ENCODE measurements at places on chromosomes 12 and 14. TPM values are rescaled to one million over a fixed set of nuclear protein-coding genes. Genes with fewer than 3 reads are reported as not detected.

Gene AP1G2
- total RNA-seq: 15.5 TPM

Gene GNPNAT1
- total RNA-seq: 5.2 TPM

Gene ACVRL1
- 49.6 TPM for total RNA-seq

Gene ACSM4
- not detected for total RNA-seq

Gene PCED1B
- 0.89 TPM for total RNA-seq

Gene NEDD8
- total RNA-seq: 218 TPM

Gene LRRC10
- 39.2 TPM for total RNA-seq

Gene LUM
- 54.9 TPM for total RNA-seq

Gene NRL
- 1.8 TPM for total RNA-seq

Gene STAT6
- 58.3 TPM for total RNA-seq

Gene TAS2R31
- total RNA-seq: 0.41 TPM

GRCh38 chr12:46814143-46814542, 11.7 kb downstream of the SLC38A4 start:
- no peak for DNase-seq

DNA sequence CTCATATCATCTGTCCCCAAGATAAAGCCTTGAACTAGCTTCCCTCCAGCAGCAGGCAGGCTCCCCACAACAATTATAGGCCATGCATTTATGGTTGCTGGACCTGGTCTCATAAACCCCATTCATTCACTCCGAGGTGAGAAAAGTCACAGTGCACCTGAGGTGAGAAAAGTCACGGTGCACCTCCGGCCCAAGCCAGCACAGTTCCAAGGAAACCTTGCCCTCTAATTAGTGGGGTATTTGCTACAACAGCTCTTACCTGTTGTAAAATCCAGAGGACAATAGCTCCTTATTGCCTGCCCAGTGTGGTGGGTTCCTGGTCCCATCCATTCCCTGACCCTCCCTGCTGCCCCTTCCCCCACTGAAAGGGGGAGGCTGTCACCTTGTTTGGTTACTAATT, 65.6 kb downstream of the FBXL14 start:
- no peak for DNase-seq

GRCh38 chr14:65805113-65805473, 392.6 kb downstream of the FUT8 start:
- no peak for DNase-seq

- no peak for DNase-seq
Observed at GRCh38 chr14:67643713-67644112, 24.0 kb downstream of the ARG2 start.

DNA sequence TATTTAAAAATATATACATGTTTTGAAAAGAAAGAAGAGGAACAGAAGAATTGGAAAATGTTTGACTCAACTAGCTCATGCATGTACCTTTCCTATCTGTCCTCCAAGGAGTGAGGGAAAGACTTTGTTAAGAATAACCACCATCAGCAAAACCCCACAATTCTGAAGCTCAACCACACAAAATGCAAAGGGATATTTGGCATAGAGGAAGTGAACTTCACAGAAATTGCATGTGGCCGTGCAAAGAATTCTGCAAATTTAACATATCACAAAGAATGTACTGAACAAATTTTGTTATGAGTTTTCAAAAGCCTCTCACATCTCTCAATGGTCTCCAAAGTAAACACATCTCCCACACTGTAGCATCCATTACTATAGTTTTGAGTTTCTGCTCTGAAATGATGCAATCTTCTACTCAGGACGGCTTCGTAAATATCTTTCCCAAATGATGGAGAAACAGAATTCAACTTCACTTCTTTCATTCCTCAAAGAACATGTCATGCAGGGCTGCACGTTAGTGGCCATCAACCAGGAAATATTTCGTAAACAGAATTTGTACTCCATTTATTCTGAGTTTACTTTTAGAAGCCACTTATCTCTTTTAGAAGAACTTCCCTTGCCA, 17.6 kb downstream of the DUSP6 start:
- no peak for DNase-seq

- DNase-seq: no peak
Observed at GRCh38 chr12:66359300-66359699, 57.0 kb downstream of the HELB start.

GRCh38 chr12:21879312-21879711, 61.9 kb downstream of the ABCC9 start:
- no peak for DNase-seq

DNA sequence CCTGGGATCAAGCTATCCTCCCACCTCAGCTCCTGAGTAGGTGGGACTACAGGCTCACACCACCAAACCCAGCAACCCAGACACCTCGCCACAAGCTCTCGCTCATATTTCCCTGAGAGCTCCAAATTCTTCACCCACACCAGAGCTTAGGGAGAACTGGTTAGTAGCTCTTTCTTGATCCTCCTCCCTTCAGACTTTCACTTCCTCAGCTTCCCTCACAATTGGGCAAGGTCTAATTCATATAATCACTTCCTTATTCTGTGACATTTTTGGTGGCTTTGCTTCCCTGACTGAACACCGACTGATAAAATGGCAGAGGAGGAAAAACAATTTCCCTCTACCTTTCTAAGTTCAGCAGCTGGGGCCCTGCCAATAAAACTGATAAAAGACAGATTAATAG, 88.5 kb downstream of the GXYLT1 start:
- DNase-seq: no peak

GRCh38 chr14:36495666-36496065, 24.4 kb downstream of the NKX2-1 start:
- no peak for DNase-seq

GRCh38 chr12:1776170-1776921, 44.0 kb upstream of the LRTM2 start:
- no peak for DNase-seq

DNA sequence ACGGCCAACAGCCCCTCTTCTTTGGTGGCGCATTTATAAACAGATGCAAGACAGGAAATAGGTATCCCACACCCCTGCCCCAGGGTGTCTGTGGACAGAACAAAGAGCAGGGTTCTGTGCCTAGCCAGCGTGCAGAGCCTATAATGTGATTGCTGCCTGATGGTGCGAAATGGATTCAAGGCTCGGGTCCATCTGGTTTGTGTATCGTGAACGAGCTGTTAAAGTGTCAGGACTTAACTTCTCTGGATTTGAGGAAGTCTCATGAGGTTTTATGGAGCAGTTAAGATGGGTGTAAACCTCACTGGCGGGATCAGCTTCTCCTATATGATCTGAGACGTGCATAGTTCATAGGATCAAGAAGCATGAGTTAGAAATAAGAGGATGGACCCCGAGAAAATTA, 388.7 kb upstream of the TBX3 start:
- DNase-seq: no peak

DNA sequence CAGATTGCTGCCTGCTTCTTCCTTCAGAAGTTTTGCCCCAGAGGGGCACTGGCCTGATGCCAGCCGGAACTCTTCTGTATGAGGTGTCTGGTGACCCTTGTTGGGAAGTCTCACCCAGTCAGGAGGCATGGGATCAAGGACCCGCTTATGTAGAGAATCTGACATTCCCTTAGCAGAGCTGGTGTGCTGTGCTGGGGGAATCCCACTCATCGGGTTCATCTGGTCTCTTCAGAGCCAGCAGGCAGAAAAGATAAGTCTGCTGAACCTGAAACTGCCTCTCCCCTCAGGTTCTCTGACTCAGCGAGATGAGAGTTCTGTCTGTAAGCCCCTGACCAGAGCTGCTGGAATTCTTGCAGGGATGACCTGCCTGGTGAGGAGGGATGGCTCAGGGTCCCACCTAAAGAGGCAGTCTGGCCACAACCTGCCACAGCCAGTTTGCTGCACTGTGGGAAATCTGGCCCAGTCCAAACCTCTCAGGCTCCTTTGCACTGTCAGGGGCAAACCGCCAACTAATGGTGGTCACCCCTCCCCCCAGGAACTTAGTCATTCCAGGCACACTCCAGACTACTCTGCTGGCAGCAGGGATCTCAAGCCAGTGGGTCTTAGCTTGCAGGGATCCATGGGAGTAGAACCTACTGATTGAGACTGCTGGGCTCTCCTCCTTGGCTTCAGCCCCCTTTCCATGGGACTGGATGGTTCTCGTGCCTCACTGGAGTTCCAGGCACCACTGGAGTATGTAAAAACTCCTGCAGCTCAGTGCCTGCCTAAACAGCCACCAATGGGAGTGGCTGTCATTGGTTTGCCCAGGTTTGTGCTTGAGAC, 4.1 kb downstream of the CLEC2D start:
- peak; percentile 61 for DNase-seq

GRCh38 chr12:120013659-120014380, 24.8 kb downstream of the BICDL1 start:
- no peak for DNase-seq

DNA sequence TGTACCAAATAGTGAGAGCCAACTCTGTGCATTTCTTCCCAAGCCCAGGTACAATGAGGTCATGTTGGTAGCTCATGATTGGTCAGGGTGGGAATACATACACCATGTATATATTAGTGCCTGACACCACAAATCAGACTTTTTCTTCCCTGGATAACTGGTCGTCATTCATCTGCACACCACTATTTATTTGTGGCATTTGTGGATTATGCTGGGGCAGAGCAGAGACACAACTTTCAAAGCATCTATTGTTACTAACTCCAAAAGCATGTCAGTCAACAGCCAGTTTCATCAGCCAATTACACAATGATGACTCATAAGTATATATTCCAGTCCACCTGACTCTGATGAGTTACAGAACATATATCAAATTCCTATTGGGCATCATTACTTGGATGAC, 181.7 kb downstream of the ADAMTS20 start:
- DNase-seq: no peak

- no peak for DNase-seq
Observed at GRCh38 chr14:63474111-63474510, 69.1 kb downstream of the PPP2R5E start.

- peak; percentile 69 for DNase-seq
Observed at GRCh38 chr14:63179383-63179782, 24.9 kb upstream of the RHOJ start.

DNA sequence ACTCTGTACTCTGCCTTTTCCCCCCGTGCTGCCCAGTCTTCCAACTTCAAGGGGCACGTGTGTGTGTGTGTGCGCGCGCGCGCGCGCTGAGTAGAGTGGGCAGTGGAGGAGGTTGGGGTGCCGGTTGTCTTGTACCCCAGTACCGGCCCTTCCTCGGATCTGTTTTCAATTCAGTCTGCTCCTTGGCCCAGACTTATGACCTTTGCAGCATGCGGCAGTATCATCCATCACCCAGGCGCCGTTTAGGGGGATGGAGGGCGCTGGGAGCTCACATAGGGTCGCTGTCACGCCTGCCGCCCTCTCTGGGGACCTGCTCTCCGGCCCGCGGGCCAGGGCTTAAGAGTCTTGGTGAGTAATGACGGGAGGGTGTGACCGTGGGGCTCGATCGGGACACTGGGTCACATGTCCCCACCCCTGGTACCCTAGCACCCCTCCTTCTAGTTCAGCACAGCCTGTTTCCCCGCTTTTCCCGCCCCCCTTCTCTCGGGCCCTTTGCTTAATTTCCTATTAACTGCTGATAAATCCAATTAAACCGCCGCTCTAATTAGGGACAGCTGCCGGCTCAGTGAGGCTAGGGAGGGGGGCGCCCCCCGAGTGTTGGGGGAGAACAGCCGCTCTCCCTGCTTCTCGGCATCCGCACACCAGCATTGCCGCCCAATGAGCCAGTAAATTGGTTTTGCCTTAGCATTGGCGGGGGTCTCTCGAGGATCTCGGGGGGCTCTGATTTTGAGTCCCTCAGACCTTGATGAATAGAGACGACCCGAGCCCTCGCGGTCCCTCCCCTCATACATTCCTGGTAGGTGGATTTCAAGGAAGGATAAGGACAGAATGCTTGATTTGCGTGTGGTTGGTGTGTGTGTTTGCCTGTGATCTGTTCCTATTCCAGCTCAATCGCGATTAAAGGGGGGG, 9.3 kb downstream of the STAC3 start:
- no peak for DNase-seq

GRCh38 chr12:45234139-45234865, 18.4 kb downstream of the ANO6 start:
- no peak for DNase-seq

DNA sequence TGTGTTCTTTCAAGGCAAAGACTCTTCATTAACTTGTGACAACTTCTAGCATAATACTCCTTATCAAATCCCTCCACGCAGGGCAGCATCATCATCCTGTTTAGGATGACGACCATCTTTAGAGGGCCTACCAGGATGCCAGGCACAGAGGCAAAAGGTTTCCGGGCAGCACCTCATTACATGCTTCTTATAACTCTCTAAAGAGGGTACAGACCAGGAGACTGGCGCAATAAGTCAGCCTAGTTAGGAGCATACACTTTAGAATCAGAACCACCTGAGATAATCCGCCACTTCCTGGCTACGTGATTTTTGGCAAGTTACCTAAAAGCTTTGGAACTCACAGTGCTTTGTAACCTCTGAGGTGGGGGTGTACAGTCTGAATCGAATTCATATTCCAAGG, 136.0 kb upstream of the NOS1 start:
- DNase-seq: no peak

DNA sequence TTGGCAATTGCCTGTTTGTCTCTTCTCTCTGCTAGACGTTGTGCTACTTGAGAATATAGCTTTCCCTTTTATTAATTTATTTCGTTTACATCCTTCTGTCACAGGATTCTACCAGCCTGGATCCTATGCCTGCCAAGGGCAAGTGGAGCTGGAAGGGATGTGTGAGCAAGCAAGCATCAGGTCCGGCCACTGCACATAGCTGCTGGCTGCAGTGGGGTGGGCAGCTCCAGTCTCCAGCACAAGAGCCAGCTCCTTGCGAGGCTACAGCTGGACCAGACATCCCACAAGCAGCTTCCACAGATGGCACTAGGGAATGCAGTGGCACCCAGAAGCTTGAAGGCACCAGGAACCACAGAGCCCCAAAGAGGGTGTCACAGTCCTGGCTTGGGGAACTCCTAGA, 225.0 kb downstream of the KCNC2 start:
- DNase-seq: peak; percentile 46

- DNase-seq: peak; percentile 35
Observed at GRCh38 chr12:53999559-54000115, 324 bp upstream of the HOXC9 start.

DNA sequence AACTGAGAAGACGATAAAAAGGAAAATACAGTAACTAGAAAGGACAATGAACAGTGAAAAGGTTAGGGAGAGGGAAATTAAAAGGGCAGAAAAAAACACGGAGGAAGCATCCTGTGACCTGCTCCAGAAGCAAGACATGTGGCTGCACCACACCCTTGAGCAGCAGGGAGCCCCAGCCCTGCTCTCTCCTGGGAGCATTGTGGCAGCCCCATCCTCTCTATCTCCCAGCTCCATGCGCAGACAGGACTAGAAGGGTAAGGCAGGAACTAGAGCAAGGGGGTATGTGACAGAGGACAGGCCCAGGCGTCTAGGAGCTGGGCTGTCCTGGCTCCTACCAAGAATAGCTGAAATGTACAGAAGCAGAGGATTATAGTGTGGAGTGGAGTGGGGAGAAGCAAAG, 38.6 kb upstream of the SMUG1 start:
- DNase-seq: no peak

All from Right ventricle myocardium inferior (tissue), 1 donor.